ENCODE measurements at places on chromosomes 3 and 15. TPM values are rescaled to one million over a fixed set of nuclear protein-coding genes. Genes with fewer than 3 reads are reported as not detected.

DNA sequence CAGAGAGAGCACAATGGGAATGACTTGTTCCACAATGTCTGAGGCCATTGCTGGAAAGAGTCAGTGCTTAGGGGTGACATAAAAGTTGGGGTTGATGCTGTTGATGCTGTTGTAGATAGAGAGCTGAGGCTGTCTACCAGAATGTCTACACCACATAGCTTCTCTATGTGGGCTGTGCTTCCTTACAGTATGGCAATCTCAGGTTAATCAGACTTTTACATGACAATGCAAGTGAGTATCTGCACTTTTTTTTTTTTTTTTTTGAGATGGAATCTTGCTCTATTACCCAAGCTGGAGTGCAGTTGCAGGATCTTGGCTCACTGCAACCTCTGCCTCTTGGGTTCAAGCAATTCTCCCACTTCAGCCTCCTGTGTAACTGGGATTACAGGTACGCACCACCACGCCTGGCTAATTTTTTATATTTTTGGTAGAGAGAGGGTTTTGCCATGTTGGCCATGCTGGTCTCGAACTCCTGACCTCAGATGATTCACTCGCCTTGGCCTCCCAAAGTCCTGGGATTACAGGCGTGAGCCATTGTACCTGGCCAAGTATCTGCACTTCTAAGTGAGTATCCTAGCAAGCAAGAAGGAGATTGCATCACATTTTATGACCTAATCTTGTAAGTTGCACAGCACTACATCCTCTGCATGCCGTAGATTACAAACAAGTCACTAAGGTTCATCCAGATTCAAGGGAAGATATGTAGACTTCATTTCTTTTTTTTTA, 28.7 kb downstream of the DLEC1 start:
- no peak for DNase-seq

DNA sequence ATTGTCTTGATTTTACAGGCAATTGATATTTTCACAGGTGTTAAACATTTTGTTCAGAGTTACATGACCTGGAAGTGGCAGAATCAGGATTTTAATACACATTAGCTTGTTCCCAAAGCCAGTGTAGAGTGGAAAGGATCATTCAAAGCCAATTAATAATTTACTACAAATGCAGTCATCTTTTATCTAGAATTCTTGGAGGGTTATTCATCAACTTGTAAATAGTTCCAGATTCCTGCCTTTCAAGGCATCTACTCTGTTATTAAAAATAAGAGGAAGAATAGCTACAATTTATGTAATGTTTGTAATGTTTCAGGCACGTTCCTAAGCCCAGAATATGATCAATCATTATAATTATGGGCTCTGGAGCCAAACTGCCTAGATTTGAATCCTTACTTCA, 358.5 kb downstream of the ZNF385D start:
- DNase-seq: no peak

GRCh38 chr3:157394411-157394810, 42.2 kb upstream of the PTX3 start:
- DNase-seq: no peak

- DNase-seq: no peak
These were observed 50.5 kb upstream of the FGD5 start for GRCh38 chr3:14768182-14768790.

DNA sequence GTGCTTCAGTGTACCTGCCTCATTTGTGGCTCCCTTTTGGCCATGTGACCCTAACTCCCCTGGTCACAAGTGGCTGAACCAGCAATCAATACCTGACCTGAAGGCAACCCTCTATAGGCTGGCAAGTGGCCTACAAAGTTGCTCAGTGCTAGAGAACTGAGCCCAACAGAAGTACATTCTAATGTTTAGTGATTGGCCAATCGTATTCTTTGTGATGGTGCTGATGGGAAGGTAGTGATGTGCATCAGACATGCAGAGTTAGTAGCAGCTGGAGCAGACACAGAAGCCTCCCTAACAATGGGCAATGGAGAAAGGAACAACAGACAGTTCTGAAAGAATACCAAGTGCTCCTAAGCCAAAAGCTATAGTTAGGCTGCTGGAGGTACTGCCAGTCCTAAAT, 10.4 kb upstream of the ATOSA start:
- no peak for DNase-seq

GRCh38 chr15:69469467-69470201, 17.0 kb downstream of the RPLP1 start:
- DNase-seq: no peak

GRCh38 chr15:94203306-94203705, 28.1 kb upstream of the MCTP2 start:
- DNase-seq: no peak

GRCh38 chr3:65616563-65616962, 422.2 kb downstream of the MAGI1 start:
- DNase-seq: no peak

DNA sequence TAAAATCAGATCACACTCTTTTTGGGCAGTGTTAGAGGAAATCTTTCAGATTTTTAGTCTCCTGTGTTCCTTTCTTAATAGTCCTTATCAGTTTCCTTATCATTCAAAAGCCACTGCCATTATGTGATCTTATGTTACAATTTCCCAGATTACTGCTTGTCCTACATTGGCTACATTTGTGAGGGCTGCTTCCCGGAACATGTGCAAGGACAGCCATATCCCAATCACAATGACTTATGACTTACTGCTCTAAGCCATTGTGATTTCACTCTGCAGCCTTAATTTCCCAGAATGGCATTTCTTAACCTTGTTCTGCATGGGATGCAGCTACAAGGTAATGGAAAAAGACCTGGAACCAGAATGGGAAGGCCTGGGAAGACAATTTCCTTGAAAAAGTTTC, 125.1 kb upstream of the PPP2R3A start:
- DNase-seq: no peak

DNA sequence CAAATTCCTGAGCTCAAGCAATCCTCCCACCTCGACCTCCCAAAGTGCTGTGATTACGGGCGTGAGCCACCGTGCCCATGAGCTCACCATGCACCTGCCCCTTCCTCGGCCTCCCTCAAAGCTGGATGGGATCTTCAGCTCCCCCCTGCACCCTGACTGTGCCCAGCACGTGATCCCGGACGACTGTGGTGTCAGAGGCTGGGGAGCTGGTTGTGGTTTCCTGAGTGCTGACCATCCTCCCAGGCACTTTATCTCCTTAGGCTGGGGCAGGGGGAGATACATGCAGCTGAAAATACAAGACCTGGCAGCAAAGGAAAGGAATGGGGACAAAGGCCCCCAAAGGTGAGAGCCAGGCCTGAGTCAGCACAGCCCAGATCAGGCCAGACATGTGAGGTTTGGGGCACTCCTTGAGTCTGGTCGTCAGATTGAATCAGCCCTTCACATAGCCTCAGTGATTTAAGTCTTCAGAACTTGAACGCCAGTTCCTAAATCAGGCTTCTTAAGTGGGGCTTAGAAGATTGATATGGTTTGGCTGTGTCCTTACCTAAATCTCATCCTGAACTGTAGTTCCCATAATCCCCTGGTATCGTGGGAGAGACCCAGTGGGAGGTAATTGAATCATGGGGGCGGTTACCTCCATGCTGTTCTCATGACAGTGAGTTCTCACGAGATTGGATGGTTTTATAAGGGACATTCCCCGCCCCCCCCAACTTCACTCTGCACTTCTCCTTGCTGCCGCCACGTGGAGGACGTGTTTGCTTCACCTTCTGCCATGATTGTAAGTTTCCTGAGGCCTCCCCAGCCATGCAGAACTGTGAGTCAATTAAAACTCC, 35.8 kb downstream of the PRKCD start:
- DNase-seq: no peak

- DNase-seq: no peak
These were observed 59.3 kb upstream of the OSTN start for GRCh38 chr3:191139736-191140135.

- no peak for DNase-seq
These were observed 155.7 kb downstream of the NUP210 start for GRCh38 chr3:13264468-13264795.

GRCh38 chr3:56251343-56251945, 216.8 kb downstream of the ERC2 start:
- DNase-seq: peak; percentile 49

GRCh38 chr3:116165135-116165534, 280.2 kb downstream of the LSAMP start:
- no peak for DNase-seq

DNA sequence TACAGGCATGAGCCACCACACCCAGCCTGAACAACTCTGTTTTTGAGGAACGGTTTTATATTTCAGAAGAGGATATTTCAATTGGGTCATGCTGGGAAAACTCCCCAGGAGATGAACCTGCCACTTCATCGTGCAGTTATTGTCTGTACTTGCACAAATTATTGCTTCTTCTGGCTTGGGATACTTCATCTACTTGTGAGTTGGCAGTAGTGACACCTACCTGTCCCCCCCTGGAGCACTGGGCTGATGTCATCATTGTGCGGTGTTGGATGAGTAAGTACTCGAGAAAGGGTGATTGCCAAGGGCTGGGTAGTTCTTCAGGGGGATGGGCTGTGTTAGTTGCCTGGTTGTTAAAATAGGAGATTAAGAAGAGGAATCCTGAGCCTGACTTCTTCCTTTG, 85.1 kb upstream of the SAMMSON start:
- DNase-seq: no peak

DNA sequence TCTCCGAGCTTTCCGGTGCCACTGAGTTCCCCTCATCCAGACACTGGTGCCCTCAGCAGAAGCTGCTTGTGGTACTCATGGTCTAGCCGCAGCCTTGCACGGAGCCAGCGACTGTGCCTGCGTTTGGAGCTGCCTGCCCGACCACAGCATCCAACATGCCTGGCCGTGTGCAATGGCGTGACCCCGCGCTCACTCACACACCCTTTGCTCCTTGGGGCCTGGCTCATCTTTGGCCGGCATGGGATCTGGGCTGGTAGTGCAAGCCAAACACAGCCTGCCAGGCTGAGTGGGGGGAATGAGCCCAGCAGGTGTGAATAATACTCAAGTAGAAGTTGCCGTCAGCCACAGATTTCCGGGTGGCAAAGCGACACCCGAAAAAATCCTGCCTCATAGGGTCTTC, 1178.7 kb upstream of the GBE1 start:
- no peak for DNase-seq

- no peak for DNase-seq
These were observed 41.7 kb downstream of the ARIH1 start for GRCh38 chr15:72515591-72516389.

DNA sequence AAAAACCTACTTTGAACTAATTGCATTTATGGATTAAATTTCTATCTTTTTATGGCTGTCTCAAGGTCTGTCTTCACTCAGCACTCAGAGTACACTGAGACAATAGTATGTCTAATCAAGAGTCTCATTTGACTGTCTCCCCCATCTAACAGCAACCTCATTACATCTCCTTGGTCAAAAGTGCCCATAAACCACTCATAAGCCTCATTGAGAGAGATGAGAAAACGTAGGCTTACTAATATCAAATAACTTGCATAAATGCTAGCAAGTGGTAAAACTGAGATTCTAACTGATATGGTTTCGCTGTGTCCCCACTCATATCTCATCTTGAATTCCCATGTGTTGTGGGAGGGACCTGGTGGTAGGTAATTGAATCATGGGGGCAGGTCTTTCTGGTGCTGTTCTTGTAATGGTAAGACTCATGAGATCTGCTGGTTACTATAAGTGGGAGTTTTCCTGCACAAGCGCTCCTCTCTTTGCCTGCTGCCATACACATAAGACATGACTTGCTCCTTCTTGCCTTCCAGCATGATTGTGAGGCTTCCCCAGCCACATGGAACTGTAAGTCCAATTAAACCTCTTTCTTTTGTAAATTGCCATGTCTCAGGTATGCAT, 113.9 kb downstream of the TFDP2 start:
- DNase-seq: no peak

DNA sequence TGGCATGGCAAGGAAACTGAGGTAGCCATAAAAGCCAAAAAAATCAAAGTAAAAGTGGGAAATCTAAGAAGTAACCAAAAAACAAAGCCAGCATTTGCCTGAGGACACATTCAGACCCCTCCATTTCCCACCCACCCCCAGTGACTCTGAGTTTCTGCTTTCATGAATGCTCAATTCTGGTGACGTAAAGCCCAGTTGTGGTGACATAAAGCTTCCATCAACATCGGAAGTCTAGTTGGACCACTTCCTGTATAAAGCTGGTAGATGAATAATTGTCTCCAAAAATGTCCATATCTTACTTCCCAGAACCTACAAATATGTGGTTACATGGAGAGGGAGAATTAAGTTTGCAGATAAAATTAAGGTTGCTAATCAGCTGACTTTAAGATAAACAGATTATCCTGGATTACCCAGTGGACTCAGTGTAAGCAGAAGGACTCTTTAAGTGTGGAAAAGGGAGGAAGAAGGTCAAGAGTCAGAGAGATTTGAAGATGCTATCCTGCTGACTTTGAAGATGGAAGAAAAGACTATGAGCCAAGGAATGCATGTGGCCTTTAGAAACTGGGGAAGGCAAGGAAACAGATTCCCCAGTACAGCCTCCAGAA, 62.0 kb upstream of the ST3GAL6 start:
- DNase-seq: no peak

DNA sequence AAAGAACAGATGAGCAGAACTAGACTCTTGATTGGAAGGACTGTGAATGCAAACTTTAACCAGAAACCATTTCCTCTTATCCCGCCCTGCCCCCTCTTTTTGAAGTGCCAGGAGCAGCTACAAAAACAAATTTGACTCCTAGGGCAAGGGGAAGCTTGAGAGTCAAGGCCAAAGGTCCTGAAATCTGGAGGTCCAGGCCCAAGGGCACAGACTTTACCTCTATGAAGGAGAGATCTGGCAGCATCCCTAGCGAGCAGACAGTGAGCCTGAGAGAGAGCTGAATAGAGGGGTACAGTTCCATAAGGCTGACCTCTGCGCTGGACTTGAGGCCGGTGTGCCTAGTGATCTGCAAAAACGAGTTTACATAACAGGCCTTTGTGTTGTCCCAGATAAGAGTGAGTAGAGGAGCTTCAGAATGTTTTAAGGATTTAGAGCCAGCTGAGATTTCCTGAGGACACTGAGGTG, 5.1 kb downstream of the RAB43 start:
- DNase-seq: no peak

DNA sequence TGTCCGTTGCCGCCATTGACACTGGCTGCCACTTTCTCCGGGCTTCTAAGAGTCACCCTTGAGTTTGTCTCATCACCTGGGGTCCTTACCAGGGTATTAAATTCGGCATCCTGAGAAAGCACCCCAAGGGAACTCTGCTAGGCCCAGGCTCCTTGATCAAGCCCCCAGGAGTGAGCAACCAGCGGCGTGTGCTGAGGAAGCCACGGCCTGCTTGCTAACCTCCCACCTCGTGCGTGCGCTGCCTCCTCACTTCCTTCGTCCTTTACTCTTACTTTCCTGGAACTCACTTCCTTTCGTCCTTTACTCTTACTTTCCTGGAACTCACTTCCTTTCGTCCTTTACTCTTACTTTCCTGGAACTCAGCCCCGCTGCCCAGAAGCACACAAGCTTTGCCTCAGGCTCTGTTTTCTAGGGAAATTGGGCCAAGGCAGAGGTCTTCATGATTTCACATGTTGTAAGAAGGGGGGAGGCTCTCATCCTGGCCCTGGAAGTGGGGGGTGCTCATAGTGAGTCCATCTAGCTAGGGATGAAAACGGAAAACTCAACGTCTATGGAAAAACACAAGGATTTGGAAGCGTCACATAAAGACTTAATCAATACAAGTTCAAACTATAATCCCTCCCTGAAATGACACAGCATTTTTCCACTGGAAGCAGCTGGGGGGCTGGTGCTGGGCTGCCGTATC, 36.7 kb upstream of the BDH1 start:
- DNase-seq: no peak

CRABP1 gene
- total RNA-seq: not detected

COL7A1 gene
- 92.6 TPM for total RNA-seq

C3orf80 gene
- total RNA-seq: 0.41 TPM

RAF1 gene
- total RNA-seq: 126 TPM

DGKG gene
- 2.2 TPM for total RNA-seq

FAM162A gene
- total RNA-seq: 12.9 TPM

ITIH4 gene
- total RNA-seq: 4.9 TPM

LSAMP gene
- total RNA-seq: 15.4 TPM

IGSF10 gene
- not detected for total RNA-seq

CCDC54 gene
- not detected for total RNA-seq

COLQ gene
- 0.87 TPM for total RNA-seq
